G401 (cell line): ENCODE measurements at places on chromosomes 1 and 21. TPM values are rescaled to one million over a fixed set of nuclear protein-coding genes. Genes with fewer than 3 reads are reported as not detected.
A peak's percentile ranks its signal among the peaks of the same experiment; 100 is the strongest.

Gene KIF17
- total RNA-seq: 0.43 and 1.4 TPM in 2 replicates

Gene ESPN
- 0.07 TPM in 1 of 2 replicates, not detected in the other for total RNA-seq

Gene PCSK9
- total RNA-seq: 0.06 TPM in 1 of 2 replicates, not detected in the other

Gene KIF2C
- 74.3 and 85.9 TPM in 2 replicates for total RNA-seq

Gene DCST1
- total RNA-seq: not detected in 2 replicates

Gene FHL3
- 7.9 and 10.0 TPM in 2 replicates for total RNA-seq

Gene ATP1B1
- total RNA-seq: 15.0 and 17.5 TPM in 2 replicates

Gene PCP4
- total RNA-seq: 1.2 TPM in 1 of 2 replicates, not detected in the other

Gene TNNI3K
- total RNA-seq: 0.25 TPM in 1 of 2 replicates, not detected in the other

Gene CD1C
- not detected in 2 replicates for total RNA-seq

GRCh38 chr1:169931795-169932231 lies 38.1 kb upstream of the SCYL3 start:
- DNase-seq: peak; percentile 34

DNA sequence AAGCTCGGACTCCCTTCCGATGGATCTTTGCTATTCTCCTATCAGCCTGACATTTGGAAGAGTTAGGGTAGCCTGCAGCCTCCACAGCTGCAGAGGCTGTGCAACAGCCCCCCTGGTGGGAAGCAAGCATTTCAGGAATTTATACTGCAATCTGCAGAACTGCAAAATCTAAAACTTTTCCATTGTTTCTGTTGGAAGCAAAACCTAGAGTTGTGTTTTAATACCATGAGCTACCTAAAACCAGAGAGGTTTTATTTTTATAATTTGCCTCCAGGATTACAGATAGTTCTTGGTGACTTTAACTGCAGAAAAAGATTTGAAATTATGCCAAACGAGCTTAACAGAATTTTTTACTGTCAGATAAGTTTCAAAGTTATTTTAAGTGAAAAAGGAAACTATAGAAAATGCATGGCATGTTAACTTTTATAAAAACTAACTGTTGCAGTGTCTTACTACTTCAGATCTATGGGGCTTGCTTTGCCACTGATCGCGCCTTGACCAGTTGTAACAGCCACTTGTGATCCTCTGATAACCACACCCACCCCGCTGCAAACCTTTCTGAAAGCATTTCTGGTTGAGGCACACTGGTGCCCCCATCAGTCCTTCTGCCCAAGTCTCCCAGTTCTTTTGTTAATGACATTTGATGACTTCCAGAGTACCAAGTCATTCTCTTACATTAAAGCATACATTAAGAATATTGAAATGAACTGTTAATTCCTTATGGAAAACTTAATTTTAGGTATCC lies 64.8 kb downstream of the PRDM2 start:
- no peak for DNase-seq

- no peak for DNase-seq
Measured at GRCh38 chr1:98099501-98099900, 178.7 kb upstream of the DPYD start.

DNA sequence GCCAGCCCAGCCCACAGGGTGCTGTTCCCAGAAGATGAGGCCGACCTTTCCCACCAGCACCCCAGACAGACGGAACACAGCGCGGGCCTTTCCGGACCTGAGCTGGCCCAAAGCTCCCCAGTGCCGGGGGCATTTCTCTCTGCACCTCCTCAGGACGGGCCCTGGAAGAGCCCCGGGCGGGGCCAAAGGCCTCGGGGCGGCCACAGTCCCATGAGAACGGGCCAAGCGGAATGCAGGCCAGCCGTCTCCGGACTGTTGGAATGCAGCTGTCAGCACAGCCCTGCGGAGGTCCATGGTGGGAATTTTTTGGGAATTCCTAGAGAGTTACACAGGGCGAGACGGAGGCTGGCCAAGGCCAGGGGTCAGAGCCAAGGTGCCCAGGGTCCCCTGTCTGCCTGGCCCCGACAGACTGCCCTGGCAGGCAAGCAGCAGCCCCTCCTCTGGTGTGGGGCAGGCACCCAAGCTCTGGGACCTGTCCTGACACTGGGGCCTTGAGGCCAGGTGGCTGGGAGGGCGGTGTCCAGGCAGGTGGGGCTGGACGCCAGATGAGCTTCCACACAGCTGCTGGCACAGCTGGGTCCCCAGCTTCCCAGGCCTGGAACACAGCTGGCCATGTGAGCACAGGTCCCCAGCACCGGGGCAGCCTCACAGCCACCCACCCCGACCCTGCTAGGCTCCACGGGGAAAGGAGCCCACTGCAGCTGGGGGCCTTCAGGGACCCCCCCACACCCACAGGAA lies 63.0 kb downstream of the MEGF6 start:
- DNase-seq: no peak

DNA sequence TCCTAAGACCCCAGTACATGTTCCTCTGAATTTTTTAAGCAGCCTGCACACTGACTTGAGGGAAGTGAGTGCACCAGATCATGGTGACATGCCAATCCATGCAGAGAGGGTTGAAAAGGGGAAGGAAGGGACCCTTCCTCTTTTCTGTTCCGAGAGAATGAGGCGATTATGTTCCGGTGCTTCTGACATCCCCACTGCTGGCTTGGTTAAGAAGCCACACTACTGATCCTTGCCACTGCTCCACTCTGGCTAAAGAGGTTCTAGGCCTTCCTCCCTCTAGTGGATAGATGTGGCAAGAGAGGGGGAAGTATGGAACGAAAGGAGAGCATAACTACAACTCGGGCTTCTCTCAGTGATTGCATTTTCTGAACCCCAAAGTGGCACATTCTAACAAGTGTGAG lies 1.8 kb upstream of the CYB5R1 start:
- peak; percentile 68 for DNase-seq

- no peak for DNase-seq
Measured at GRCh38 chr1:46030074-46030870, 102.2 kb downstream of the PIK3R3 start.

GRCh38 chr1:224779536-224779935 lies 149.9 kb upstream of the DNAH14 start:
- DNase-seq: no peak

GRCh38 chr1:59249396-59250137 lies 47.3 kb upstream of the FGGY start:
- peak; percentile 10 for DNase-seq

DNA sequence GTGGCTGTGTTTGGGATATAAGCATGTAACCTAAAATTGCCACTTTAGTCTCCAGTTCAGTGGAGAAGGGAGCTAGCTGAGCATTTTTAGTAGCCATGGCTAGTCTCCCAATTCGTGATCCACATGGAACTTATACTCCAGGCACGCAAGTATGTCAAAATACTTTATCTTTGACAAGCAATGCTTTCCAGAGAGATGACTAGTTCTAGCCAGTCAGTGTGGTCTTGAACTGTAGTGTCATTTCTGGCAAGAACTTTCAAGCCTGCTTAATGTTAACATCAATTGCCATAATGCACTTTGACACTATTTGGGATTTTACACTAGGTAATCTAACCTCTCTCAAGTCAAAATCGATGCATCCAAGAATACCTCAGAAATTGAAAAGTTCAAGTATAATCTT lies 660.0 kb downstream of the PTPRC start:
- DNase-seq: no peak

- no peak for DNase-seq
Measured at GRCh38 chr1:38612951-38613350, 246.6 kb downstream of the RRAGC start.

- no peak for DNase-seq
Measured at GRCh38 chr1:100010804-100011203, 41.0 kb downstream of the SLC35A3 start.

- DNase-seq: no peak
Measured at GRCh38 chr1:99751877-99752504, 14.4 kb downstream of the FRRS1 start.

DNA sequence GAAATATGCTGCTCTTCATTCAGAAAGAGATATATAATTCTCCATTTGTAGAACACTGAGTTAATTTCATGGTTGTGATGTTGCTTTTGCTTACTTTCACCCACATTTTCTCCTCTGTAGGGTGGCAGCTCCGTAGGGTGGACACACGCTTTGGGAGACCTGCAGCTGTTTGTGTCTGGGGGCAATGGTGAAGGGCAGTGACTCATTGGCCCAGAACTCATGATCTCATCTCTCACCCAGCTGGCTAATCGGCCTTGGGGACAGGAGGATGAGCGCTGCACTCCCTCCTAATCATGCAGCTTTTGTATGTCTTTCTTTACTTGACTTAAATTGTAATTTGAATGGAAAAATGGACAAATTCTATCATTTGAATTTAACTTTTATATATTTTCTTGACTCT lies 9.6 kb downstream of the DISC1 start:
- DNase-seq: no peak

- no peak for DNase-seq
Measured at GRCh38 chr1:89727517-89728312, 93.1 kb upstream of the LRRC8D start.

- DNase-seq: no peak
Measured at GRCh38 chr1:5364591-5364990, 627.6 kb downstream of the NPHP4 start.

DNA sequence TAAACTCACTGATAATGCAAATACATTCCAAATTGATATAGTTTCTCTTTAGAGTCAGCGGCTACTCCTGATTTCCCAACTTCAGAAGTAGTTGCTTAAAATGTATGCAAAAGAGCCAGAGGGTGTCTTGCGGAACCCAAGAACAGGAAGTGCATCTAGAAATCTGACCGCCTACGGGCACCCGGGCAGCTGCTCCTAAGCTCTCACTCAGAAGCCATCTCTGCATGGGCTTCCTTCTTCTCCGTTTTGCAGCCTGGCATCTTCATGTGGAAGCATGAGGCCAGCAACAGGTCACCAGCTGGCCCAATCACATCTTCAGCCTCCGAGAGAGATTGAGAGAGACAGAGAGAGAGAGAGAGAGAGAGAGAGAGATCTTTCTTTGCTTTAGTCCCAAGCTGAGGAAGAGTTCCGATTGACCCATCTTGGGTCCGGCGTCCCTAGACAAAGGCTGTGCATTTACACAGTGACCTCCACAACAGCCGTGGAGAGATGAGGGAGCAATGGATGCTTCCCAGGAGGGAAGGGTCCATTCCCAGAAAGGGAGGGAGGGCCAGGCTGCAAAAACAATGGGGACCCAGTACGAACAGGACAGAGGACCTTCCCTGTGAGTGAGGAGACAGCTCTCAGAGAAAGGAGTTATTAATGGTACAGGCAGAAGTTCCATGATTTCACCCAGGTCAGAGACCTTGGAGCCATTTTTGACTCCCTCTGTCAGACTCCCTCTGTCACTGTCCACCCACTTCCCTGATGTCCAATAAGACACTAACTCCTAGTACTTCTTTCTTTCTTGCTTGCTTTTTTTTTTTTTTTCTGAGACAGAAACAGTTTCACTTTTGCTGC lies 28.2 kb upstream of the SLC30A1 start:
- DNase-seq: no peak

- no peak for DNase-seq
Measured at GRCh38 chr1:164565357-164565756, 6.4 kb downstream of the PBX1 start.

DNA sequence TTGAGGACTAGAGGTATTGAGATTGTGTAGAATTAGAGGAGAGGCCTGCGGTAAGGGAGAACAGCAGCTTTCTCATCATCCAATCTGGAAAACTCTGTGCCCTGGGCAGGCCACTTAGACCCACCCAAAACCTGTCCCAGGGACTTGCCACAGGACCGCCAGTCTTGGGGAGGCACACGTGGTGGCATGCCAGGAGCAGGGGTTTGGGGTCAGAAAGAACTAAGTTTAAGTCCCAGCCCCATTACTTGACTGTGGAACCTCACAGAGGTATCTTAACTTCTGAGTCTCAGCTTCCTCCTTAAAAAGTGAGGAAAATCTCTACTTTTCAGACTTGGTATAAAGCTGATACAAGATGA lies 356.6 kb downstream of the HHAT start:
- DNase-seq: no peak

GRCh38 chr21:42913476-42913875 lies 12.0 kb downstream of the ERVH48-1 start:
- DNase-seq: no peak

DNA sequence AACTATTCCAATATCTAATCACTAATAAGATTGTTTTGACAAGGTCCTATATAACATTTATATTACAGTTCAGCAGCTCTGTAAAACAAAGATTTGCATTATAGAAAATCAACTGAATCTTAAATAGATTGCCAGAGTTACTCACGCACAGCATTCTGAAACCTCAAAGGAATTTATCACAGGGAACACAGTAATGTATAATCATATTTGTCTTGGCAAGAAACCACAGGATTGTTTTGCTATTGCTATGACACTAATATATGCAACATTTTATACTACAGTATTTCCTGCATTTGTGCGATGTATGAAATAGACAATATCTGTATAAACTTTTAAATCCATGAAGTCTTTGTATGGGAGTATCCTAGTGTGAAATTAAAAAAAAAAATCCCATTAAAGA lies 101.4 kb downstream of the PLPPR5 start:
- DNase-seq: no peak

GRCh38 chr1:233635765-233636502 lies 22.0 kb downstream of the KCNK1 start:
- DNase-seq: peak; percentile 69

DNA sequence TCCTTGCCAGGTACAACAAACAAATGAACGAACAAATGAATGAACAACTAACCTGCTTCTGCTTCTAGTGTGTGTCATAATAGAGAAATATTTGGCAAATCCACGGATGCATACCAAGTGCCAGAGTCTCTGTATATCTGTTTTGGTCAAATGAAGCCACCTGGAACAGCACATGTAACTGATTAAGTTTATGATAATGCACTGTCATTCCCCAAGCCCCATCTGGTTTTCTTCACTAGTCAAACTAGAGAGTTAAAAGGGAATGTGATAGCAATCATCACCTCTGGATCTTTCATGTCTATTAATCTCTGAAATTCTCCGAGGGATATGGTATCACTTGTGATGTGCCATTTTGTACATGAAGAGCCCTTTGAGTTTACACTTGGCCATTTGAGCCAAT lies 21.0 kb upstream of the SCAF4 start:
- no peak for DNase-seq

- DNase-seq: no peak
Measured at GRCh38 chr1:37795340-37796125, 1.9 kb downstream of the MANEAL start.
